AML-193 (cell line): ENCODE measurements at places on chromosomes 3 and 15.
A peak's percentile ranks its signal among the peaks of the same experiment; 100 is the strongest.

GRCh38 chr15:85777250-85778106 lies 17.2 kb downstream of the KLHL25 start:
- no peak for DNase-seq

DNA sequence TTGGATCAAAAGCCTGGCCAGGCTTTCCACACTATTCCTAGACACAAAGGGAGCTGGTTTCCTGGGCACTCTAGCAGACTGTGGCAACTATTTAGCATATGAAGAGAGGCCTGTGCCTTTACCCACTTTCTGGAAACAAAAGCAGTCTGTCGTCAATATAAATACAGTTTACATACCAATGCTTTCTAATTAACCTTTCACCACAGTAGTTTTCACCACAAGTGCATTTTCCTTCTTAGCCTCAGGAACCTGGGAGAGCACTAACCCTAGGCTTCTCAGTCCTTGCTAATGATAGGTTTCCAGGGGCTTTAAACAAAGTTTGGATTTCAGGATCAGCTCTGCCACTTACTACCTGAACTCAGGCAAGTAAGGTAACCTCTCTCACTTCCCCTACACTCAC lies 499.1 kb downstream of the MAGI1 start:
- no peak for DNase-seq

- no peak for DNase-seq
Observed at GRCh38 chr3:151867666-151868065, 5.8 kb upstream of the SUCNR1 start.

DNA sequence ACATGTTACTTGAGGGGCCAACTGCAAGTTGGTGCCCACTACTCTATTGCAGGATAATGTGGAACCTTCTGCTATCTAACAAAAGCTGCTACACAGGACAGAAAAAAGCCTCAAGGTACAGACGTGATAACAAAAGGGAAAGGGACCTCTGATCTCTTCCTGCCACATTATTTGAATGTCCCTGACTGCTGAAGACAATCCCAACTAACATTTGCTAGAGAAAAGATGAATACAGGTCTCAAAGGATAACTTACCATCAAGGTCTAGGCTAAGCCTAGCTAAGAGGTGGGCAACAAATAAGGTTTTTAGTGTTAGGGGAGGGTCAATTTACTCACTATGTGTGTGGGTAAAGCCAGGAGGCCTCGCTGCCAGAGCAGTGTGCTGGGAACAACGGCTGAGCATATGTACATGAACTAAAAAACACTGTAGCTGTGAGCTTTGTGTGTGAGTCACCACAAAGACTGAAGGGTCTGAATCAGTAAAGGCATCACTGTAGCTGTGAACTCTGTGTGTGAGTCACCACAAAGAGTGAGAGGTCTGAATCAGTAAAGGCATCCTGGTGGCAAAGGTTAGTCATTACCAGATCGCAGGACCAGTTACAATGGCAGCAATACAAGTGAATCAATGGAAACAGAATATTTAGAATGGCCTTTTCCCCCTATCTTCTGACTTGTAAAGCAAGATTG lies 111.7 kb downstream of the LMLN start:
- no peak for DNase-seq

DNA sequence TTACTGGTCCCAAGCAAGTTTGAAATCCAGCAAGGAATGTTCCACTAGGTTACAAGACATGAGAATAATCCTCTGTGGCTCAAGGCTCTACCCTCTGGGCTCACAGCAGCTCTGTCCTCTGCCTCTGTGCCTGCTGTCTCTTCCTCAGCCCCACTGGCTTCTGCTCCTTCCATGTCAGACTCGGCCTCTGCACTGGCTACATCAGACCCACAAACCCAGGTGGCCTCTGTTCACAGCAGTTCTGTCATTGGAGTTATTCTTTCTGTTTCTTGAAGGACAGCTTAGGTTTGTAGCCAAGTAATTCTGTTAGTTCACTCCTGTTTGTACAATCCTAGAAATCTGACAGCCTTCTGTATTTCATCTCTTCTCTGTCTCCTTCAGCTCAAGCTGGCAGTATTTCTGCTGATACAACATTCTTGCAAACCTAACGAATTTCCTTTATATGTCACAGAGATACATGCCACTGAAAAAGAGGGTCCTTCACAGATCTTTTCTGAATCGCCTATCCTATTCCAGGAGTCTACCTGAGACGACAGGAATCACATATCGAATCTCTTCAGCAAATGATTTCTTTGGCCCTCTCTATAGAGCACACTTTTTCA lies 227.8 kb upstream of the PLSCR5 start:
- no peak for DNase-seq

DNA sequence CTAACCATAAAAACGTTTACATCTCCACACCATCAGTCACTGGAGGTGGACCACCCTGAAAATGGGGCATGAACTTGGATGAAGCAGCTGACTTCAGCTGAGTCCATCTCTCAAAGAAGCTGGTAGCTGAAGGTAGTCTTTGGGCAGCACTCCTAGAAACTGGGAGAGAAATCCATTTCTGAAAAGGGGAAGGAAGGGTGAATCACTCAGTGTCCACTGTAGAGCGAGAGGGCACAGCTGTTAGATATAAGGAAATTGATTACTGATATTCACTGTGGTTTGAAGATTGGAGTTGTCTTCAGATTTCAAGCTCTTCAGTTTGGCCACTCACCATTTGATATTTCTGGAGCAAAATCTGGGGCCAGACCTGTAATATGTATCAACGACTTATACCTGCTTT lies 499.0 kb upstream of the UBE2E2 start:
- DNase-seq, result no peak

- DNase-seq, result no peak
Observed at GRCh38 chr15:56978898-56979662, 60.6 kb downstream of the TCF12 start.

- DNase-seq, result no peak
Observed at GRCh38 chr15:66944121-66944520, 121.3 kb upstream of the SMAD3 start.

GRCh38 chr15:94246016-94246415 lies 14.7 kb downstream of the MCTP2 start:
- DNase-seq, result no peak

- no peak for DNase-seq
Observed at GRCh38 chr15:98714922-98715321, 66.6 kb downstream of the IGF1R start.

DNA sequence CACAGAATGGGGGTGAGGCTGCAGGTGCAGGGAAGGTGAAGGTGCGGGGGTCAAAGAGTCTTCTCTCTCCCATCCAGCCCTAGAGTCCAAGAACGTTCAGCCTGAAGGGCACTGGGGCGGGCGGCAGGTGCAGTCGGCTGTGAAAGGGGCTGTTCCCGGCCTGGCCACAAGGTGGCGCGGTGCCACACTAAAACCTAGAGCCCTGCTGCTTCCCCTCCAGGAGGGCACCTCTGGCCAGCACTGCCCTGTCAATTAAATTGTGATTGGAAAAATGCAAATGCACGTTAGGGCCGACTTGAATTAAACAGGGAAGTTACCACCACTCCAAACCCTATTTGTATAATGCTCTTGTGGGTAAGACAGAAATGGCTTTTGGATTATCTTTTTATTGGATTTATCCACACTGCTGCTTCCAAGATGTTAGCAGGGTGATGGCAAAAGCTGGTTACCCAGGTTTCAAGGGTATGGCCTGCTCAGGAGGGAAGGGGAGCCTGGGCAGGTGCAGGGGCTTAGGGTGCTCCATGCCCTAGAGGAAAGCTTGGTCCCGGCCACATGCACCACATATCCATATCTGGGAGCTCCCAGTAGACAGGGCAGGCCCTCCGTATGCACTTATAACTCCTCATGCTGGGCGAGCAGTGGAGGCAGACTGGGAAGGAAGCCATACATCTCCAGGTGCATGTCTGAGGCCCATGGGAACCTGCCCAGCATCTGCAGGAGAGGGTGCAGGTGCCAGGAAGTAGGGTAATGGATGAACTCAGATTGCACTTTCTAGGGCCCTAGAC lies 119.8 kb downstream of the ADCY5 start:
- DNase-seq, result peak; percentile 60

DNA sequence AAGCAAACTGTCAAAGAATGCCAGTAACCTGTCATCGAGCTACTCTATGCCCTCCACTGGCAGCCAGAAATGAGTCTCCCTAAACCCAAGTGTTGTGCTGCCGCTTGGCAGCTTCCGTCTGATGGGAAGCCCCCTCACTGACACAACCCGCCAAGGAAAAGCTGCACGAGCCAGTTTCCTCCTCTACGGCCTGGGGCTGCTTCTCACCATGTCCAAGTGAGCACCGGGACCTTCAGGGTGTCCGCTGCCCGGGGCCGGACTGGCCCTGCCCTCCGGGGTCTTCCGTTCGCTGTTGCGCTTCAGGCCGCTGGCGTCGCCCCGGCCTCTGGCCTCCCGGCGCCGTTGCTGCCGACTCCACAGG lies 490 bp downstream of the TOMM70 start:
- no peak for DNase-seq

DNA sequence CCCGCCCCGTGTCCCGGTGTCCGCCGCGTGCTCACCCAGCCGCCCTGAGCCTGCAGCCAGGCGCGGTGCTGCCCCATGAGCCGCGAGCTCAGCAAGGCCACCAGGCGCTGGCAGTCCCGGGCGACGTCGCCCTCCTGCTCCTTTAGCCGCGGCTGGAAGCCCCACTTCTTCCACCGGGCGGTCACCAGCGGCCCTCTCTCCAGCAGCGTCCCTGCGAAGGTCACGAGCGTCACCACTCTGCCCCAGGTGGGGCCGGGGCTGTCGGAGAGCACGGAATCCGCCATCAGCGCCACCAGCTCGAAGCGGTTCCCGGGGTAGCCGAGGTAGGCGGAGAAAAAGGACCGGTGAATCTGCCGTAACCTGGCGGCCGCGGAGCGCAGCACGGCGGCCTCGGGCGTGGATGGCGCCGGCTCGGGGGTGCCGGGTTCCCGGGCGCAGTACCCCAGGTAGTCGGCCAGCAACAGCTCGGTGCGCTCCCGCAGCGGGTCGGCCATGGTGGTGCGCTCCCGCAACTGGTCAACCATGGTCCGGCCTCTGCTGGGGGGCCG lies 298 bp downstream of the BCL2L10 start:
- no peak for DNase-seq

GRCh38 chr3:195060217-195060481 lies 210.8 kb downstream of the XXYLT1 start:
- DNase-seq, result no peak

- DNase-seq, result peak; percentile 8
Observed at GRCh38 chr3:46427916-46428833, 21.1 kb downstream of the CCRL2 start.

- DNase-seq, result no peak
Observed at GRCh38 chr3:65128346-65128745, 440.5 kb upstream of the ADAMTS9 start.

DNA sequence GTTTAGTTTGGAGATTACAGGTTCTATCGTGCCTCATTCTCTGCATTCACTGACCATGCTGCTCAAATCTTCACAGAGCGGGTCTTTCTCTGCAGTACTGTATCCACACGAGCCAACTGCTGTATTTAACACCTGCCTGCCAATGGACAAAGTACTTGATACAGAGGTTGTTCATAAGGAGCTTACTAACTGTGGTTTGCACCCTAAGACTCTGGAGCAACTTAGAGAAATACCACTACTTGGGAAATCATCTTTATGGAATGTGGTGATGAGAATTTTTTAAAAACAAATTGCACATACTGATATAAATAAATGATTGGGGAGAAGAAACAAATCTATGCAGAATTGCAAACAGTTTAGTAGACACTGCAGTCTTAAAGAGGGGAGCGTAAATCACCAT lies 90.0 kb downstream of the PPP2R3A start:
- no peak for DNase-seq

GRCh38 chr3:149975919-149976318 lies 5.2 kb upstream of the PFN2 start:
- no peak for DNase-seq

DNA sequence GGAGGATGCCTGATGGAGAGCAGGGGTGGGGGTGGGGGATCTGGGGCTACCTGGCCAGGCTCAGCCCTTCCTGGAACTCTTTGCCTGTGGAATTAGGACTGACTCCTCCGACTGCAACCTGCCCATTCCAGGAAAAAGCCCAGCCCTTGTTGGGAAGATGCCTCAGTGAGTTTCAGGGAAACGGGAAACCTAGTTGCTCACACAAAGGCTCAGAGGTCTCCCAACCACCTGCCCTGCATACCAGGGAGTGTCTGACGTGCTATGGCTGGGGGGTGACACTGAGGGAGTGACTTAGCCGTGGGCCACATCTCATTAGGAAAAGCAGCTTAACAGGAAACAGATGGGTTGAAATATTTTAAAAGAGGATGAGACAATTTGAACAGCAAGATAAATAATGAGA lies 27.9 kb downstream of the CYP8B1 start:
- DNase-seq, result no peak

GRCh38 chr3:32975891-32976595 lies 24.6 kb downstream of the CCR4 start:
- DNase-seq, result no peak

DNA sequence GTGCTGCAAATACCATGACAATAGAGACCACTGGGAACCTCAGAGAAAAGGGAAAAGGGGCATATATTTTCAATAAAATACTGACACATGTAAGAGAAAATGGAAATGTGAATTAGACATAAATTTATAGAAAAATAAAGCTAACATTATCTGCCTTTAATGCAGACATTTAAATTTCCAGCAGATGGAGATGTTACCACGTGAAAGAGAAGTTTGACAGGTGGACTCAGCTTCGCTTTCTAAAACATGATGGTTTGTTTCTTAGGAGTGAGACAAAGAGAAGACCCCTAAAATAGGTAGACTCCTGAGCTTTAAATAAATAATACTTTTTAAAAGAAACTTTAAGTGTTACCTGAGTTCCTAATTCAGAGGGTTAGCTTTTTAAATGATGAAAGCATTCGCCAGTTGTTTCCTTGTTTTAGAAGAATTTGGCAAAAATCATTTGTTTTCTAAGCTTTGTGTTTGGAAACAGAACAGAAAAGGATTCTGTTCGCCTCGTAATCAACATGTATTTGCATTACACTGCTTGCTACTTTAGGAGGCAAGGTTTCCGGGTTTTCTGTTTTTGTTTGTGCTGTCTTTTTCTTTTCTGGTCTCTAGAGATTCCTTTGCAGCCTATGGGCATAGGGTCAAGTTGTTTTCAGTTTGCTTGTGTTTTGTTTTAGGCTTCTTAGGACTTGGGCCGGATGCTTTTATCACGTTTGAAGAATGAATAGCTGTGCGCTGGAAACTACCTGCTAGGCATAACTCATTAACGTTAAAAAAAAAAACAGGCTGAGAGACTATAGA lies 271.4 kb downstream of the THSD4 start:
- no peak for DNase-seq

DNA sequence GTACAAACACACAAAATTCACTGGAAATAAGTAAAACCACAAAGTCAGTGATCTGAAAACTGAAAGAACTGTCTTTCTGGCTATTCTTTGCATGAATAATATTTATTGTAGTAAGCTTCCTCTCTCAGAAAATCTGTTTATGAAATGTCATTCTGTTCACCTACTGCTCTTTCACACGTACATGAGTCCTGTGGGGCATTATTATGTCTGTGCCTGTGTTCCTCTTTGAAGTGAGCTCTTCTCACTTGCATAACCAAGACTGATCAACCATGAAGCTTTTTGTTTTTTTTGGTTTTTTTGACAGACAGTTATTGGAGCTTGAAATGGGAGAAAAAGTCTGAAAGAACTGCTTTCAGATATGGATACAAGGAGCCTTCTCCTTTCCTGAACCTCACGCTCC lies 195.8 kb downstream of the PLCH1 start:
- peak; percentile 78 for DNase-seq

GRCh38 chr3:153173758-153174516 lies 11.9 kb downstream of the RAP2B start:
- no peak for DNase-seq
